ENCODE measurements at places on chromosomes 3 and 15.

DNA sequence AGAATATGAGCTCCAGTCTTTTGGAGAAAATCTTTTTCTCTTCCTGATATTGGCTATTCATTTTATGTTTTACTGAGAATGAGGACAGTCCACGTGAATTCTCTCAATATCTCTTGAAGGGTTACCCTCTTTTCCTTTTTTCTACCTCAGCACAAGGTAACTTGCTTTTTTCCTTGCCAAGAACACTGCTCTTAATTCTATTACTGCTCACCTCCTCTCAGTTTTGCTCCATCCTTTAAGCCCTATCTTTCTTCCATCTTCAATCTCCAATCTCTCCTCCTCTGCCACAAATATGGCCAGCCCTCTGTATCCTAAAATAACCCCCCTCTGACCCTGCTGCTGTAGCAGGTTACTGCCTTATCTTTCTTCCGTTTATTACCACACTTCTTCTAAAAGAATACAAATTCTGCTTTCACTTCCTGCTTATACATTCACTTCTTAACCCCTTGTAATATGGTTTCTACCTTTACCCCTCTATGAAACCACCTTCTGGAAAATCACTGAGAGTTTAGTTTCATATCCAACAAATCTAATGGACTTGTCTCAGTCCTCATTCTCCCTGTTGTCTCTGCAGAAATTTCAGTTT is 89.0 kb downstream of the NFKBIZ start:
- DNase-seq = no peak

- no peak for DNase-seq
Measured at GRCh38 chr3:50655009-50655830, 19.5 kb upstream of the DOCK3 start.

DNA sequence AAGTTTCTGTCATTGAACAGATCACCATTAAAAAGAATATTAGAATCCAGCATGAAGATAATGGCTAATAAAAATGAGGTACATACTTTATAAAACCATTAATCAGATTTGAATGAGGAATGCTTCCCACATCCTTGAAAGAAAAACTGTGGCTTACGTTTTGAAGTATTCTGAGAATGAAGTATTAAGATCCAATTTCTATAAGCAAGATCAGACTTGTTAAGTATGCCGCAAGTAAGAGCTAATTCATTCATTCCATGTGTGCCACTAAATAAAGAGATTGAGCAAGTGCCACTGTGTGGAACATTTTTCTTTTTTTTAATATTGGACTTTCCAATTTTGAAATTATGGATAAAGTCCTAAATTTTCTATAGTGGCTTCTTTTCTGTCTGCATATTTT is 30.6 kb downstream of the NMD3 start:
- DNase-seq = no peak

- DNase-seq = no peak
Measured at GRCh38 chr3:178777718-178778411, 241.6 kb downstream of the KCNMB2 start.

GRCh38 chr3:57919987-57920386 is 88.2 kb upstream of the FLNB start:
- DNase-seq = no peak

DNA sequence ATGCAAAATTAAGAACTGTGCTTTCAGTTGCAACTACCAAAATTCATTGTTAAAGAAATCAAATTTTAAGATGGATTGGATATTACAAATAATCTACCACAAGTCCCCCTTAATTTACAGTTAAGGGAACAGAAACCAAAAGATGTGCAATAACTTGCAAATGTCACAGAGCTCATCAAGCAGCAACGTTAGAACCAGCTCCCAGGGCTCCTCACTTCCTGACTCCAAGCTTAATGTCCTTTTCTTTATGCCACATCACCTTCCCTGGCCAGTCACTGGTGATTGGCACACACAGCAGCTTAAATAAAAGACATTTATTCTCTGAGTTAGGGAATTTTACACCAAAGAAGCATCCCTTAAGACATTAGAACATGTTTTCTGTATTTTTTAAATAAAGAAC is 159.7 kb downstream of the RSL24D1 start:
- no peak for DNase-seq

DNA sequence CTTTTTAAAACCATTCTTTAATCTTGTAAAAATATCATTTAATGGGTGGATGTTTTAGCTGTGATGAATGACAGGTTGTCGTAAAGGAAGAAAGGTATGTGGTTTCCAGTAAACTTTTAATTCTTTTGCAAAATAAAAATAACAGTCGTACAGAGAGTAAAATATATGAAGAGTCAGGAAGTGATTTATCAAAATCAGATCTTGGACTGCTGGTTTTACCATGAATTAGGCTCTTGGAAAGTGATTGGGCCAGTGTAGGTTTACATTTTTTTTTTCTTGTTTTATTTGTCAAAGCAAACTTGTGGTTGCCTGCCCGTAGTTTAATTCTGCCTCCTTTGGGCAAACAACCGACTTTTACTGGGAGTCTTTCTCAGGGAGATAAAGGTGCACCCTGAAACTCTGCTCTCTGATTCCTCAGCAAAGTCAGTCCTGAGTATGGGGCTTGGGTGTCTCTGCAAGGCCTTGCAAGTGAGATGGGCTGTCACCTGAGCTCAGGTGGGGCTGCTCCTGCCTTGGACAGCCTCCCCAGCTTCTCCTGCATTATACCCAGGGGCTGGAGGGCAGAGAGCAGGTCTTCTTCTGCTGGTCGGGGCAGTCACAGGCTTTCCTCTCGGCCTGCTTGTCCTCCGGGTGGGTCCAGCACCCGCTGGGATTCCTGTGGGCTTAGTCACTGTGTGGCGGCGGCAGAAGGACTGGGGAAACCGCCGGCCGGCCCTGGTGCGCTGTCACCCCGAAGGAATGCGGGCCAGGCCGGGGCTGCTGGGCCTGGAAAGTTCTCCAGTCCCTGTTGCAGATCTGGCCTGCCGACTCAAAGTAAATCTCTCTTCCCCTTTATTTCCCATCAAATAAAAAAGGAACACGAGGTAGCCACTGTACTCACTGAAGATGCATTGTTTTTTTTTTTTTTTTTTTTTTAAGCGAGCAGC is 79.0 kb downstream of the IGF1R start:
- DNase-seq = no peak

- DNase-seq = no peak
Measured at GRCh38 chr3:194988495-194989165, 282.3 kb downstream of the XXYLT1 start.

- no peak for DNase-seq
Measured at GRCh38 chr15:77838061-77838460, 205.3 kb upstream of the LINGO1 start.

DNA sequence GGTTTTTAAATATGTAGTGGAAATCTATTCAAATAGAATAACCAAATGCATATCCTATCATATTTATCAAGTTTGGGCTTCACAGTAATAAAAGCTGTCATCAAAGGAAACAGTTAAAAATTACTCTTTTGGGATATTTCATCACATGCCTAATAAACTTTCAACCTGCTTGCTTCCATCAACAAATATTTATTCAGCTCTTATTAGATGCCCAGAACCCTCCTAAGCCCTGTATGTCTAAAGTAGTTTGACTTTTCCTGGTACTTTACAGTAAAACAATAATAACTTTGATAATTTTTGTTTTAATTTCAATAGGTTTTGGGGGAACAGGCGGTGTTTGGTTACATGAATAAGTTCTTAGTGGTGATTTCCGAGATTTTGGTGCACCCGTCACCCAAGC is 37.5 kb upstream of the RARB start:
- no peak for DNase-seq

- DNase-seq = no peak
Measured at GRCh38 chr15:68629519-68630210, 50.9 kb downstream of the CORO2B start.

DNA sequence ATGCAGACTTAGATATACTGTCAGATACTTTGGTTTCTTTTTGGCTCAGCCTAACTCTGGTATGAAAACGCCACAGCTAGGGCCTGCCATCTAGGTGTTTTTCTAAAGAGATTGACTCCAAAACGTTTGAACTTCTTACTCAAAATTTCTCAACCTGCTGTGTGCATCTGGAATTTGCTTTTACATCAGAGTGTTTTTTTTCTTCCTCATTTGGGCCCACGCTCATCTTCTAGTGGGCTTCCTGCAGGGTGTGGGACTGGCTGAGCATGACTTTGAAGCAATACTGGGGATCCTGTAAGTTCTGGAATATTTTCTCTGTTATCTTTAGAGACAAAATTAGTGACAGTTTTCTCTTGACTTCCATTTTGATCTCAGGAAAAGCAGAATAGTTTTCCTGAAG is 117.8 kb downstream of the NR1D2 start:
- DNase-seq = no peak

DNA sequence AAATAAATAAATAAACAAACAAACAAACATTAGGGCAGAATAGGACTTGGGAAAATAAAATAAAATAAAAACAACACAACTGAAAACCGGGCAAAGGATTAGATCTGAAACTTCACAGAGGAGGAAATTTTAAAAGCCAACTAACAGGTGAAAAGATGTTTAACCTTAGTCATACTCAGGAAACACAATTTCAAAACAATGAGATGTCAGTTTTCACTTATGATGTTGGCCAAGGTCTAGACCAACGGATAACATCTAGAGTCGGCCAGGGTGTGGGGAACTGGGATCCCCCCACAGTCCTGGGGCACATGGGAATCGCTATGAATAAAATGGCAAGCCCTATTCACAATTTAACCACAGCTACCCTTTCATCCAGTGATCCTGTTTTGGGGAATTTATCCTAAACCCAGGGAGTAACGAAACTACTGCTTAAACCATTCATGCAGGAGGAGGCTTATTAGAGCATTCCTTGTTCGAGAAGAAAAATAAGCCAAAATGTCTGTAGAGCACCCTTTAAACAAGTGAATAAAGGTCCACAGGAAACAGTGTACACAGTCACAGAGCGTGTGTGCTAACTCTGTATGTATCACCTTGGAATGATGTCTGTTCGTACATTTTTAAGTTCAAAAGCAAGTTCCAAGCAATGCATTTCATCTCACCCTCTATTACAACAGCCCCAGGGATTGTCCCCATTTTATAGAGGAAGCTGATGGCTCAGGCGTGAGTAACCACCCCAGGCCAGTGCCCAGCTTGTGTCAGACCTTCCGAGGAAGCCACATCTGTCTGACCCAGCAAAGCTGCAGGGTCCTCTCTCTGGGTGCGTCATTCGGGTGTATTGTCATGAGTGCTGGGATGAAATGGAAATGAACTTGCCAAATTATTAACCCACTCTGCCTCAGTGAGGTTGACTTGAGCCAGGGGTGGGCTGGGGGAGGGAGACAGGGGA is 6.3 kb upstream of the ANPEP start:
- no peak for DNase-seq

DNA sequence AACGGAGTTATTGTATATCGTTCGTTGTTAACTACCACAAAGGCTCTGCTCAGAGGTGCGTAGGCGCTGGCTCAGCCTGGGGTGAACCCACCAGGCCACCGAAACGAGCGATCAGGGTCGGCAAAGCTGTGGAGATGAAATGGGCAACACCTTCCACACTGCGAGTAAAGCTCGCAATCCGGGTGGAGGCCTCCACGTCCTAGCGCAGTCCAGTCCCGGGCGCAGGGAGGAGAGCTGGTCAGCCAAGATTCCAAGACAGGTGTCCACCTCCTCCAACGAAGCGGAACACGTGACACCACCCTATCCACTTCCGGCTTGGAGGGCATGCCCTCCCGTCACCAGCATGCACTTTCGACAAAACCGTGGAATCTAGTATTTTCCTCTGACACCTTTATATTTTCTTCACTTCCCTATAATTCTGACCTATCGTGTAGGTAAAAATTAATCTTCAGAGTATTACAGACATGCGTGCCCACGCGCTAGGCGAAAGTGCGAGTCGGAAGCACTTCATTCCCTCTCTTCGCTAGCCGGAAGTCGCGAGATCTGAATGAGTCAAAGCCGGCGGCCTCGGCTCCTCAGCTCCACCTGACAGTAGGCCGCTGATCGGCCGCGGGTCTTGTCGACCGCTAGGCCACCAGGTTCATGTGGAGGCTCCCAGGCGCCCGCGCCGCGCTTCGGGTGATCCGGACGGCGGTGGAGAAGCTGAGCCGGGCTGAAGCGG is at the start of gene PDE12:
PDE12 (plus strand) TSS at position 537 of the 721 bp plus-strand sequence; CDS start at position 643, 106 bp downstream.
- DNase-seq = peak; percentile 95

- DNase-seq = no peak
Measured at GRCh38 chr3:196590279-196590678, 21.8 kb downstream of the FBXO45 start.

GRCh38 chr3:67044955-67045354 is 46.8 kb downstream of the KBTBD8 start:
- no peak for DNase-seq

DNA sequence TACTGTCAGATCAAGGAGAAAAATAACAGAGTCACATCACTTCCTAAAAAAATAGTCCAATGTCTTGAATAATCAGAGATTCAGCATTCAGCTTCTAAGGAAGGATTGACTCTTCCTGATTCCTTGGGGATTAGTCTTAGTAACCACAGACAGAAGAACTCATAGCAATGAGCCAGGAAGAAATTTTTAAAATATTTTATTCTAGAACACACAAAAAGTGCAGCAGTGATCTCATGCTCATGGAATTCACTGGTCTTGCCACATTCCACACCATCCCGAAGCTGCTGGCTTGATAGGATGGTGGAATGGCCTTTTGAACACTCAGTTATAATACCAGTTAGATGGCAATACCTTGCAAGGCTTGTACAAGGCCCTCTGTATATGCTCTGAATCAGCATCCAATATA is 43.0 kb upstream of the ABI3BP start:
- DNase-seq = no peak

- no peak for DNase-seq
Measured at GRCh38 chr3:14377838-14378169, 24.6 kb upstream of the SLC6A6 start.

GRCh38 chr3:181722766-181723425 is 11.2 kb downstream of the SOX2 start:
- no peak for DNase-seq

- DNase-seq = no peak
Measured at GRCh38 chr15:59862191-59863155, 141.6 kb upstream of the FOXB1 start.

GRCh38 chr15:95449230-95449628 is 881.3 kb upstream of the NR2F2 start:
- DNase-seq = no peak

DNA sequence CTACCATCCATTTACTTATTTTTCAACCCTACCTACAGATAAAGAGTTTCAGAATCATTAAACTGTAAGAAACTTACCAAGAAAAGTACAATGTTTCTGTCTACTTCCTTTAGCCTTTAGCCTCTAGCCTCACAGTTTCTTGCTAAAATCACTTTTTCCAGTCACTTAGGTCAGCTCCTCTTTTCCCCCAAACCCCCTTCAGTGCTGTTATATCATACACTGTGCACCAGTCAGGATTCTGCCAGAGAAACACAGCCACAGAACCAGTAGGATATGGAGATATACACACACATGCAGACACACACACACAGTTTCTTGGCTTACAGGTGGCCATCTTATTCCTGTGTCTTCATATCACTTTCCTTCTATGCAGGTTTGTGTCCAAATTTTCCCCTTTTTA is 139.9 kb upstream of the LIPC start:
- DNase-seq = no peak

- no peak for DNase-seq
Measured at GRCh38 chr15:69499521-69500211, 47.0 kb downstream of the RPLP1 start.

- peak; percentile 28 for DNase-seq
Measured at GRCh38 chr3:139935016-139935865, at the start of gene CLSTN2. CLSTN2 (plus strand) TSS chr3:139935185.

- DNase-seq = no peak
Measured at GRCh38 chr3:119245778-119246177, 5.1 kb upstream of the B4GALT4 start.

- DNase-seq = no peak
Measured at GRCh38 chr3:182671541-182671940, 121.8 kb upstream of the ATP11B start.

All from nucleus accumbens (tissue), 56 donors.